NCI-H345 (cell line): ENCODE measurements at places on chromosomes 6 and 20.

- DNase-seq = peak; percentile 88
Observed at GRCh38 chr6:113182370-113183141, 674.6 kb upstream of the MARCKS start.

- peak; percentile 22 for DNase-seq
Observed at GRCh38 chr6:144896289-144896688, 611.2 kb downstream of the UTRN start.

DNA sequence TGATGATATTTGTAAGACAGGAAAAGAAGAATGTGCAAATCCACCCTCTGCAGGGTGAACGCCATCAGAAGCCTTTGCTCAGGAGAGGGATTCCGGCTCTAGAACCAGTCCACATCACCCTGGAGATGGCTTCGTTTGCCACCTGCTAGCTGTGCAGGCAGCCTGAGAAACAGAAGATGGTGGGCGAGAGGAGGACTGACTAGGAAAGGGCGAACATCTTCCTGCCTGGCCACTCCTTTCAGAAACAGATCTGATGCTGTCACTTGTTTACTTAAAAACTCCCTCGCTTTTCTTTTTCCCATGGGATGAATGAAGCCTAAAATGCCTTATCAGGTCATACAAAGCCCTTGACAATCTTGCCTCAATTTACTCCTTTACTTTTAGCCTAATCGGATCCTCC, 1.2 kb downstream of the PTPRA start:
- DNase-seq = no peak

DNA sequence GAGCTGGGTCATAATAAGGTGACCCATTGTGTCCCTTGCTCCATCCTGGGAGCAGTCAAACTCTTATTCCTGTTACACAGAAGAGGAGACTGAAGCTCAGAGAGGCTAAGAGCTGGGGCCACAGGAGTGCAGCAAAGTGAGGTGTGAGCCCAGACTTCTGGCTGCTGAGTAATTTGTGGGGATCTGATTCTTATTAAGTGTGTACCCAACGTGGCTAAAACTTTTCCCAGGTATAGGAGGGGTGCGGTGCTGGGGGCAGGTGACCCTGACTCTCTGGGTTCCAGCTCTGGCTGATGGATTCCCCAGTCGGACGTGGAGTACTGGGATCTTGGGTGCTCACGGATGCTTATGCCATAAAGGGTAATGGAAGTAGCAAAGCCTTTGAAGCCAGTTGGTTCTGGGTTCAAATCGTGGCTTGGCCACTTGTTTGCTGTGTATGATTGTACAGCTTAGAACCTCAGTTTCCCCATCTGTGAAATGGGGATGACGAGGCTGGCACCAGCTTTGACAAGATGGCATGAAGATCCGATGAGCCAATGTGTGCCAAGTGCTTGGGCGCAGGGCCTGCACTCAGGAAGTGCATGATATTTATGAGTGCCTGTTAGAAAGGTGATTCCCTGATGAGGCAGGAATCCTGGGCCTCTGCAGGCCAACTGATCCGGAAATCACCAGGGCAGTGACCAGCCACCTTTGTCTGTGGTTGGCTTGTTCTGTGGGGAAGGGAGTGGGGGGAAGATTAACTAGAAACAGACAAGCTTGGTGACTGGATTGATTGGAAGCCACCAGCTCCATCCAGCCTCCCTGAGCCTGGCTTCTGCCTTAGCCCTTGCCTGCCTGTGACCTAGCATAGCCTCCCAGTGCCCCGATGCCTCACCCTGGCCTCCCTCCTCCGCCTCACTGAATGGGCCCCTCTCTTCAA, 6.0 kb downstream of the SRC start:
- no peak for DNase-seq
